ENCODE measurements at places on chromosomes 4 and X.

DNA sequence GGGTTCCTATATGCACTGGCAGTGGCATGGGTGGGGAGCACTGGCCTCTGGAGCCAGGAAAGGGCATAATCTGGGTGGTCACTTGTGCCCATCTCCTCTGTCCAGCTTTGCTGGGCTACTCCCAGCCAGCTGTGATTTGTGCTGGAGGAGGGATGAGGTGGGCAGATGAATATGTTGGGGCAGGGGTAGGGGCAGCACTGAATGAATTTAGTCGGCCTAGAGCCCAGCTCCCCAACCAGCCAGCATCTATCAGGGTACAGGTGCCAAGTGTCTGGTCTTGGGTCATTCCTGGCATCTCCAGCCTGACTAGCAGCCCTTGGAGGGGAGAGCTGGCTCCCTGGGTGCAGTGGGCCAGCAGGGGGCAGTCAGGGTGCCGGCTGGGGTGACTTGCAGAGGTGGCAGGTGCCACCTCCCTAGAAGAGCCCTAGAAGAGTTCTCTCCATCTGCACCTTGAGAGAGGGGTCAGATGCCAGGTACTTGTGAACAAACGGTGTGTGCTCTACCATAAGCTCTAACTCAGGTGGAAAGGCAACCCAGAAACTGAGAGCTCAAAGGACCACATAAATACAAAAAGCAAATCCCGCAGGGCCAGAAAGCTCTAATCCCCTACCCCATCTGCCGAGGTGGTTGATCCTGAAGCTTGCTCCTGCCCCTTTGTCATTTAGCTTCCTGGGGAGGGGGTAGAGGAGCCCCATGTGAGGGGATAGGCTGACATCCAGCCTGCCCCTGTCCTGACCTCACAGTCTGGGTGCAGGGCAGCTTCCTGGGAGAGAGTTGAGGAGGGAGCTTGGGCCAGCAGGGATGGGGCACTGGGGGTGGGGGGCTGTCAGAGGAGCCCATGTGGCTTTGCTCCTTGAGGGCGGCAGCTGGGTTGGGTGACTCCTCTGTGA lies 2.2 kb downstream of the SORCS2 start:
- DNase-seq: no peak

- DNase-seq: peak; percentile 42
These were observed 88.3 kb downstream of the AMELX start for GRCh38 chrX:11381464-11381863.

- no peak for DNase-seq
These were observed 728 bp upstream of the IL13RA2 start for GRCh38 chrX:115018040-115018647.

- DNase-seq: no peak
These were observed 2094.5 kb upstream of the AGA start for GRCh38 chr4:179536694-179537093.

GRCh38 chr4:22268350-22269025 lies 247.4 kb downstream of the ADGRA3 start:
- peak; percentile 5 for DNase-seq

DNA sequence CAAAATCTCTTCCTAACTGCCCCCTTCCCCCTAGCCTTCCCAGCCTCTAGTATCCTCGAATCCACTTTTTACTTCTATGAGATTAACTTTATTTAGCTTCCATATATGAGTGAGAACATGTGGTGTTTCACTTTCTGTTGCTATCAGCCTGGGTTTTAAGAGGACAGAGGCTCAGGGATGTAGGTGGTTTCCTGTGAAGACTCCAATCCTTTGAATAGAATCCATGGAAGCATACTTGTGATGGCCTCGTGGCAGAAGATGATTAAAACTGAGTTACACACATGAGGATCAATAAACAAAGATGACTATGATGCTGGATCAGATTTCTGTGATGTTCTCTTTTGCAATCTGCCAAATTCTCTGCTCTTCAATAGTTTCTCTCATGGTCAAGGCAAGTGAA lies 29.8 kb downstream of the CD99L2 start:
- DNase-seq: no peak

DNA sequence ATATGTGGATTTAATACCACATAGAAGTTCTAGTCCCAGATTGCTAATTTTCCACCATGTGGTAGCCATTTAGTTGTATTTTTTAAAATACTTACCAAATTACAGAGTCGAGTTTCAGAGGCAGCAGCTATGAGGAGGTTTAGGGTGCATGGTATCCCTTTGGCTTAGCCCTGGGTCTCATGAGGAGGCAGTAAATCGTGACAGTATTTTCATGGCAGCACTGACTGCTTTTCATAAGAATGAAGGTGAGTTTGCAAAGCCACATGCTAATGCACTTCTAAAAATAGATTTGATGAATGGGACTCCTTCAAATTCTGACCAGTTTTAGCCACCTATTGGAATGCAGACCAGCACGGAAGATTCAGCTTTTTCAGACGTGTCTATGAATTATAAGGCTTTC lies 114.0 kb upstream of the FRG1 start:
- DNase-seq: no peak

- no peak for DNase-seq
These were observed 5.8 kb downstream of the CMC4 start for GRCh38 chrX:155065035-155065734.

GRCh38 chr4:87974856-87975462 lies 555 bp upstream of the SPP1 start:
- no peak for DNase-seq

DNA sequence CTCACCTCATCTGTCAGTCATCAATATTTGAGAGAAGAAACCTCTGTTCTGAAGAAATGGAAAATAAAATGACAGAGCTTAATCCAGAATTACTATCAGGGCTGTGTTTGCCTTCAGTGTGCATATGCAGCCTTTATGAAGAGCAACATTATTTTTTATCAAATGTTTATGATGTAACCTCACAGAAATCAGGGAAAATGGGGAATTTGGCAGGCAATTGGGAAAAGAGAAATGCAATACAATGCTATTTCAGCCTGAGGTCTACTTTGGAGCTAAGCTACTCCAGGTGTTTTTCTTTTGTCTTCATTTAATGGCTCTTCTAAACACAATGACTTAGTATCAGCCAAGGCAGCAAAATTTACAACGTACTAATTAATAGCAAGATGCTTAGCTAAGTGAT lies 241.1 kb upstream of the TET2 start:
- no peak for DNase-seq

GRCh38 chr4:136918772-136919171 lies 613.5 kb downstream of the PCDH18 start:
- no peak for DNase-seq

- DNase-seq: peak; percentile 25
These were observed 255.1 kb upstream of the GPC4 start for GRCh38 chrX:133670383-133670782.

GRCh38 chr4:112735474-112735951 lies 98.6 kb downstream of the LARP7 start:
- DNase-seq: no peak

GRCh38 chr4:163072222-163072621 lies 94.5 kb downstream of the NAF1 start:
- DNase-seq: no peak

DNA sequence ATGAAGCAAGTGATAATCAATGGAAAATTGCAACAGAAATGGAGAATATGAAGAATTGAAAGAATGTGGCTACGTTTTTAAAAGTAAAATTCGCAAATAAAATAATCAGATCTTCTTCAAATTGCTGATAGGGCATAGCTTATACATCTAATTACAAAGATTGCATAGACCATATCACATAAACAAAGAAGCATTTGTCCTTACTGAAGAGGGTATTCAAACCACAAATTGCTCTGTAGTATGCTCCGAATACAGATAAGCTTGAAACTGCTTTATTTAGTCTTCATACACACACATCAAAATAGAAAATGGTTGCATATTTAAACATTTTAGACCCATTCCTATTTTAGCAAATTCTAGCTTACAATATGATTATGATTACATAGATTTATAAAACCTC lies 206.7 kb upstream of the SLIT2 start:
- DNase-seq: no peak
